ELF-1 (cell line): ENCODE measurements at places on chromosomes 6 and 20.

DNA sequence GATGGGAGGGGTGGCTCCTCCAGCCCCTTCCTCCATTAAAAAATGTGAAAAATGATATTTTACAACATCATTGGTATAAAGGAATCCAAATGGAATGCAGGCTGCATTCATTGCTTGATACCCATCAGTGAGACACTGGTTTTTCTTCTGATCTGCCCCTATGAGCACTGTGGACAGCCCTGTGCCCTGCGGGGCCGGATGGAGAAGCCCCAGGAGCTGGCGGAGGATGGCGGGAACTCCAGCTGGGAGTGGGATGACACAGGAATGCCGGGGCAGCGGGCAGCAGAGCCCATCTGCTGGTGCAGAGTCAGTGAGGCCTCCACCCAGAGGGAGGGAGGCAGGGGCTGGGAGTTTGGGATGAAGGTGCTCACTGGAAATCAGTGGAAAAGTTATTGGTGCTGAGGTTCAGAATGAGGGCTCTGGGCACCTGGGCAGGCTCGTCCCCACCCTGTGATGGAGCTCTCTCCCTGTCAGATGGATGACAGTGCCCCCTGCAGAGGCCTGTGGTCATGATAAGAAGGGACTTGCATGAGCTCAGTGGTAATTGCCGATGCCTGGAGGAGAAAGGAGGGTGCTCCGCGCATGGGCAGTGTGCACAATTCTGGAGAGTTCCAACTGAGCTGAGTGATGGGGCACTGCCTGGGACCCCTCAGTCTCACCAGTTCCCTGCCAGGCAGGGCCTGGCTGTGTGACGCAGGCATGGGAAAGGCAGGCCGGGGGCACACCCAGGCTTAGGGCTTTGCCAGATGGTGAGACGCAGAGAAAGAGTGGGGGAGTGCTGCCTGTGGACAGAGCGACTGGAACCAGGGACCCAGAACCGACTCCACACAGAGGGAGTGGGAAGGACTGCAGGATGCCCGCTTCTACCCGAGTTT lies 23.2 kb downstream of the CTCFL start:
- peak; percentile 88 for DNase-seq

DNA sequence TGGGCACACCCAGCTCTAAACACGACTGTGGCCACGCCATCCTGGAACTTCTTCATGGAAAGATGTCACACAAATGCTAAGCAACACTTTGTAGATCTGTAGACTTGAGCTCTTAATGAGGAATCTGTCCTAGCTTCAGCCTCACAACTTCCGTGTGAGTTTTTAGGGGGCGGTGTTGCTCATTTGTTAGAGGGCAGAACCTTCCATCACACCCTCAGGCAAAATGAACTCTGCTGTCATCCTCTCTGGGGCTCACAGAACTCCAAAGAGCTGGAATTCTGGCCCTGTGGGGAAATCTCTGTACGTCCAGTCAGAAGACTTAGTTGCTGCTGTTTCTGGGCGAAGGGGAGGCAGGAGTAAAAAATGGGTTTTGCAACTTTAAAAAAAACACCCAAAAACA lies 49.8 kb downstream of the NRN1 start:
- peak; percentile 81 for DNase-seq

DNA sequence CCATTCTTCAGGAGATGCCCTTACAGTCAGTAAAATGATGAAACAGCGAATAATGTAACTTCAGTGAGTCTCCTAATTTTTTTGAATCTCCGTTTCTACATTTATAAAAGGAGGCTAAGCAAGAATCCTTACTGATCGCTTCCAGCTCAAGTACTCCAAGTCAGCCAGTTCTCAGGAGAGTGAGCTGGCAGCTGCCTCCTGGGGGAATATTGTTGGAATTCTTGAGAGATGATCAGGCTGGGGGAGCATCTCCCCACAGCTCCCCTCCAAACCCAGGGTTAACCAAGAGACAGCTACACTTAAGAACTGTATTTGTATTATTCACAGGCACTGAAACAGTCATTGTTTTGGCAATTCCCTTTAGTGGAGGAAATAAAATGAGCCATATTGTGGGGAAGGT lies 89.1 kb upstream of the PCSK2 start:
- no peak for DNase-seq

DNA sequence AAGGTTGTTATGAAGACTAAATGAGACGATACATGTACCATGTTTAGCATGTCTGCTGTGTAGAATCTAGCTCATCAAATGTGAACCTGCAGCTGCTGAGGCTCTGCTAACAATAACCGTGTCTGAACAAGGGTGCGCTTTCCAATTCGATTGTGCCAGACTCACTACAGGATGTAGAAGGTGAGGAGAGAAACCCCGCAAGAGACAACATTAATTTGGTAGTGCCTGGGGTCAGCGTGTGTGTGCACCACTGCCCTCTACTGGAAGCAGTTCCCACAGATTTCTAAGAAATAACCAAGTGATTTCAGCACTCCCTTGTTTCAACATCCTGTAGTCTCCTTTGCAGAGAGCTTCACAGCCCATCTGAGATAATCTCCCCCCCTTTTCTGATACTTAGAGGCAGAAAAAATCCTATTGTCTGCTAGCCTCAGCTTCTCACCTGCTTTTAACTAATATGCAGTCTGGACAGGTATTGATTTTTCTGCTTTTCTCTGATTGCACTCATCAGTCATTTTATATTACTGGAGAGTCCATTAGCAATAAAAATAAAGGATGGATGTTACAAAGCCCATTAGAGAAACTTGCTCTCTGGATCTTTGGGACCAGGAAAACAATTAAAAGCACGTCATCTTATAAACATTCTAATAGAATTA lies 96.7 kb upstream of the BACH2 start:
- DNase-seq = peak; percentile 80

DNA sequence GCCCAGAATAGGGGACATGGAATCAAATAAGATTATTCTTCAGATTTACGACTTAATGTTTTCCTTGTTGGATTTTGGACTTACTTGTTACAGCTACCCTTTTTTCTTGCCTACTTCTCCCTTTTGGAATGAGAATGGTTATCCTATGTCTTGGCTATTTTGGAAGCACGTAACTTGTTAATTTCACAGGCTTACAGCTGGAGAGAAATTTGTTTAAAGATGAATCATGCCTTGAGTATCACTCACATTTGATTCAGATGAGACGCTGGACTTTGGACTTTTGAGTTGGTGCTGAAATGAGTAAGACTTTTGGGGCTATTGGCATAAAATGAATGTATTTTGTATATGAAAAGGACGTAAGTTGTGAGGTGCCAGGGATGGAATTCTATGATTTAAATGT lies 83.3 kb downstream of the SMPDL3A start:
- no peak for DNase-seq

- DNase-seq = no peak
Observed at GRCh38 chr6:44762496-44762895, 375.0 kb downstream of the CDC5L start.

DNA sequence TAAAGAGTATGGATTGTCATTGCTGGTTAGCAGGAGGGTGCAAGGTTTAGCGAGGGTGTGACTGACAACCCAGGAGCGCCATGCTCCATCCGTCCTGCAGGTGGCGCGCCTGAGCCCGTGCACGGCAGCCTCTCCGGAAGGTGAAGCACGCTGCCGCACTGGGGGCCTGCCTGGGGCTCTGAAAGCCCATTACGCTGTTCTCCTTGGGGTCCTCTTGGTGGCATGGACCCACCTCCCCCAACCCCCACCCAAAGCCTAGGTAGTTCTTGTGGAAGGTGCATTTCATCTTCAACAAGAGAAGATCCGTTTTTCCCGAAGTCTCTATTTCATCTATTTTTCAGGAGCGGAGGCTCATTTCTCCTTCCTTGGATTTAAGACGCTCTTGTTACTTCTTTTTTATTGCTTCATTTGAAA lies 197.4 kb upstream of the KCNG1 start:
- DNase-seq = peak; percentile 76

- peak; percentile 46 for DNase-seq
Observed at GRCh38 chr20:46169245-46170171, 51.4 kb downstream of the CD40 start.

GRCh38 chr20:46568570-46569129 lies 18.2 kb upstream of the OCSTAMP start:
- DNase-seq = no peak

GRCh38 chr20:53036992-53037391 lies 64.8 kb downstream of the TSHZ2 start:
- no peak for DNase-seq

- DNase-seq = no peak
Observed at GRCh38 chr6:33702345-33702977, 9.0 kb downstream of the UQCC2 start.

GRCh38 chr6:116877743-116878142 lies 701 bp downstream of the RFX6 start:
- peak; percentile 22 for DNase-seq

DNA sequence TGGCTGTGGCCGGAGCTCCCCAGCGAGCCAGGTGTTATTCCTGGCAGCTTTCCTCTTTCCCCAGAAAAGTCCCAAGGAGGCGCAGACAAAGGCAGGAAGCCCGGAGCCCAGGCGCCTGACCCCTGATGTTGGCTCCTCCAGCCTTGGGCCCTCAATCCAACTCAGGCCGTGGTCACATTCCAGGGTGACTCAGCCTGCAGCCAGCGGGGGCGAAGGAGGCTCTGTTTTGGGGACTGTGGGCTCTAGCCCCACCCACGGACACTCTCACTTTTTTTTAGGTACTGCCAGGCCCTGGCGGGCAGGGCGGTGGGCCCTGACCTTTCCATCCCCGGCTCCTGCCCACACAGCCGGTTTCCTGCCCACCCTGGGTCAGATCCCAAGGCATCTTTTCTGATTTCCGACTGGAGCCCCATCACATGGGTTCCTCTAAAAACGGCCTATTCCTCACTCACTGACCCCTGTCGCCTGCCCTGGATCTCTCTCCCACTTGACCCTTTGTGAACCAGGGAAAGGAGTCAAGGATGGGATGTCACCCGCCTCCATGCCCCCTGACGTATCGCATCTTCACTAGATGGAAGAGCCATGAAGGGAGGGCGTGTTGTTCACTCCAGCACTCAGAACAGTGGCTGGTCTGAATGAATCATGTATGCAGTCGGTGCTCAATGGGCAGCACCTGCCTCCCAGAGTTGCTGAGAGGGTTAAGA lies 5.5 kb downstream of the PTGIS start:
- DNase-seq = peak; percentile 58

- DNase-seq = peak; percentile 27
Observed at GRCh38 chr20:59300333-59301081, at the start of gene EDN3. Gene EDN3, plus strand, starts transcription at chr20:59300611. Its CDS starts 202 bp downstream, at chr20:59300813.

- DNase-seq = no peak
Observed at GRCh38 chr6:109795994-109796555, 105.0 kb downstream of the FIG4 start.

GRCh38 chr20:8951164-8951563 lies 117.7 kb upstream of the PLCB4 start:
- DNase-seq = no peak

GRCh38 chr6:113363048-113363798 lies 493.9 kb upstream of the MARCKS start:
- DNase-seq = no peak

- DNase-seq = no peak
Observed at GRCh38 chr6:27478141-27478705, 5.3 kb upstream of the ZNF184 start.

GRCh38 chr6:35490821-35491557 lies 5.9 kb downstream of the TEAD3 start:
- DNase-seq = no peak

GRCh38 chr6:139497345-139497961 lies 123.0 kb upstream of the CITED2 start:
- no peak for DNase-seq

DNA sequence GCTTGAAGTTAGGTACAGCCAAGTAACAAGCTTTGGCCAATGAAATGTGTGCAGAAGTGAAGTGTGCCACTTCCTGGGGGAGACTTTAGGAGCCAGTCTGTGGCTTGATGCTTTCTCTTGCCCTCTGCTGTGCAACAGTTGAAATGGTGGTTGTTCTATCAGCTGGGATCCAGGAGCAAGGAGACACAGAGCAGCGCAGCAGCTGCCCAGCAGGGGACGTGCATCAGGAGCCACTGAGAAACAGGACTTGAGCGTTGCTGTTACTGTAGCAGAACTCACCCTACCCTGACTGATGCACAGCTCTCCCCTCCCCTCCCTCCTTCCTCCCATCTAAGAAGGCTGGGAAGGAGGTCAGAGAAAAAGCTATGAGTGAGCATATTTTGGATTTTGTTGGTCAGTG lies 18.9 kb upstream of the CCN5 start:
- no peak for DNase-seq

- DNase-seq = peak; percentile 93
Observed at GRCh38 chr6:8180327-8181159, 78.2 kb upstream of the EEF1E1 start.

GRCh38 chr6:12047304-12047703 lies 35.2 kb downstream of the HIVEP1 start:
- DNase-seq = no peak

- peak; percentile 50 for DNase-seq
Observed at GRCh38 chr6:43990627-43991619, 136.3 kb downstream of the MRPL14 start.

DNA sequence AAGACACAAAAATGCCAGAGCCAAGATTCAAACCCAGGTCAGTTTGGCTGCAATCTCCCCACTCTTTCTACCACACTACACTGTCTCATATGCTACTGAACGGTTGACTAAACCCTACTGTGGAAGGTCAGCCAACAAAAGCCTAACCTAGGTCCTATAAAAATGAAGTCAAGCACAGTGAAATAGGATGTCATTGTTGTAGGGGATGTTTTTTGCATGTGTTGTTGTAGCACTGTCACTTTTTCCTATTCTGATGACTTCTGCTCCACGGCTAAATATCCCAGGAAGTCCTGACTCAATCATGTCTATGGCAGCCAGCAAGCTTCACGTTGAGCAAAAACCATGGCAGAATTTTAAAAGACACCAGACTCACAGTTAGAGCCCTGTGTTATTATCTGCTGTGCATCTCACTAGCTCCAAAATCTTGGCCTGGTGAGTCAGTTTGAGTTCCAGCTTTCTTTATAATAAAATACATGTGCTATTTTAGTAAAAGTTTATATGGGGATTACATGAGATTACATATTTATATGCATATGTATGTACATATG lies 322.1 kb upstream of the NT5E start:
- no peak for DNase-seq

DNA sequence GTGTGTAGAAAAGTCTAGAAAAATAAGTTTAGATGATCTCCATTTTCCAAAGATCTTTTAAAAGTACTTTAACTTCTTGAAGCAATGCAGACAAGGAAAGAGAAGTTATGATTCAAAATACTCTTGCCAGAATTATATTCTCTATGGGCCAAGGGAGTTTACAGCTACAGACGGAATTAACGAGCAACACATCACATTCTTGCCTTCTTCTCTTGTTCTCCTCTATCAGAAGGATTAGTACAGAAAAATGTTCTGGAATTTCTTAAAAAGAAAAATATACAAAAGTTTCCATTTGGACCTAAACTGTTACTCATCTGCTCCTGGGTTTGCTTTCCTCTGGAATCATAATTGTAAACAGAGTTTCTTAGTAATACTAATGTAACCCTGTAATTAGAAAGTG lies 284.7 kb upstream of the HSF2 start:
- DNase-seq = no peak
